ENCODE measurements at places on chromosomes 4 and X.

GRCh38 chr4:62952366-62952765 lies 1456.9 kb downstream of the TECRL start:
- no peak for DNase-seq

DNA sequence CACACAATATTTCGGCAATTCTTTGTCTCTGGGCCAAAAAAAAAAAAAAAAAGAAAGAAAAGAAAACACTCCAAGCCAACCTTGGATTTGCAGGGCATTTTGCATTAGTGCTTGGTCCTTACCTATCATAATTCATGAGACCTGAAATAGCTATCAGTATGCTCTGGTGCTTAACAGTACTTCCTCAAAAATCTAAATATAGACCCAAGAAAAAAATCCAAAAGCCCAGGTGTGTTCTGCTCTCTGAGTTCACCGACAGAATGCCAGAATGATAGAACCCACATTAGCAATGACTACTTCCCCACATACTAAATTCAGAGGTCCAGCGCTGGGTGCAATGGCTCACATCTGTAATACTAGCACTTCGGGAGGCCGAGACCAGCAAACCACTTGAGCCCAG lies 42.9 kb downstream of the ABCG2 start:
- no peak for DNase-seq

DNA sequence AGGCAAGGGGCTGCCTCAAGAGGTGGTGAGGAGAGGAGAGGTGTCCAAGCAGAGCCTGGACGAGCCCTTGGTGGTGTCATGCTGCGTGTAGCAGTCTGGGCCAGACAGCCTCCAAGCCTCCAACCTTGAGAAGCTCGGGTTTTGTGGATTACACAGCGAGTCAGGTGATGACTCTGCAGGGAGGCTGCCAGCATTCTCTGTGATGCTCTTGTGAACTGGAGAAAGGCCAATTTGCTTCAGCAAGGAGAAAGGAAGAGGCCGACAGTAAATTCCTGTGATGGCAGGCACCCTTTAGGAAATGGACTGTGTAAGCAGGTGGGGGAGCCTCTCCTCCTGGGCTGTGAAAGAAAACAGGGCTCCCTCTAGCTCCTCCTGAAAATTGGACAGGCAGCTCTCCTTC lies 36.0 kb upstream of the CD99L2 start:
- DNase-seq: peak; percentile 41

DNA sequence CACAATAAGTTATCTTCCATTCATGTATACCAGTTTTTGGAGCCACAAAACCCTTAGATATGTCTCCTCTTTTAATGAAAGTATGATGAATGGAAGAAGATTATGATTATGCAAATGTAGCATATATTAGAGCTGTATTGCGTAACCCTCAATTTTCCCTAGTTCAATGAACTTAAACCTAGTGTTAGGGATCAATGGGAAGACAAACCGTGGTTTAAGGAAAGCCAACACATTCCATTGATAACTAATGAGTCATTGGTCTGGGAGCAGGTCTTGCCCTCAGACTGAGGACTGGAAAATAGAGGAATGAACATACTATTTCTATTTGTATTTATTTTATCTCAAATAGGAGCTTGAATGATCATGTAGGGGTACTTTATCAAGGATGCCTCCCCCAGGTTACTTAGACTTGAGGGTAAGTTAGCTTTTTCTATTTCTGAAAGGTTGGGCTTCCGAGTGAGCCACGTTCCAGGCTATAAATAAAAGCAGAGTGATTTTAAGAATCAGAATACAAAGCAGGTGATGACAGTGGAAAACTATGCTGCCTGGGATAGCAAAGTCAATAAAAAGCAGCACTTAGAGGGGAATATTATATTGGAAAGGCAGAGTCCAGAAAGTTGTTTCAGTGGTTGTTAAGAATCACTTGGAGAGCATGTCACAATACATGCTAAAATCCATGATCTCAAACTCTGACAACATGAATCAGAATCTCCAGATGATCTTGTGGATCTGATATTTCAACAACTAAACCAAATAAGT lies 356.0 kb downstream of the ADAM29 start:
- DNase-seq: no peak

GRCh38 chr4:21507439-21507838 lies 441.1 kb downstream of the KCNIP4 start:
- DNase-seq: peak; percentile 2

DNA sequence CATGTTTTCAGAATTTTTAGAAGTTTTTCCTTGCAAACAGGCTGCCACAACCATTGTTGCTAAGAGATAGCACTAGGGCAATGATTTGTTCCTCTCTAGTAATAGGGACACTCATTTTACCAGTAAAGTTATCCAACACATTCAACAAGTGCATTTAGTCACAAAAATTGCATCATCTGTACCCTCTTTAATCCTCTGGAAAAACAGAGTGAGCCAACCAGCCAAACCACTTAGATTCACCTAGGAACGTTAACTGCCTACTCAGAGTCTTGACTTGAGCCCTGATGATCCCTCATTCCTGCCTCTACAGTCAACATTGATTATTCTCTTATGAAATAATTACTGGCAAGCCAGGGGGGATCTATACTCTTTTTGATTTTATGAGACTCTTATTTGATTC lies 17.0 kb upstream of the ADGRA3 start:
- DNase-seq: peak; percentile 6

GRCh38 chr4:141348125-141348524 lies 127.4 kb downstream of the ZNF330 start:
- peak; percentile 16 for DNase-seq

- DNase-seq: no peak
These were observed 32.1 kb downstream of the XK start for GRCh38 chrX:37717708-37718107.

- no peak for DNase-seq
These were observed 13.1 kb upstream of the IDS start for GRCh38 chrX:149518236-149518635.

DNA sequence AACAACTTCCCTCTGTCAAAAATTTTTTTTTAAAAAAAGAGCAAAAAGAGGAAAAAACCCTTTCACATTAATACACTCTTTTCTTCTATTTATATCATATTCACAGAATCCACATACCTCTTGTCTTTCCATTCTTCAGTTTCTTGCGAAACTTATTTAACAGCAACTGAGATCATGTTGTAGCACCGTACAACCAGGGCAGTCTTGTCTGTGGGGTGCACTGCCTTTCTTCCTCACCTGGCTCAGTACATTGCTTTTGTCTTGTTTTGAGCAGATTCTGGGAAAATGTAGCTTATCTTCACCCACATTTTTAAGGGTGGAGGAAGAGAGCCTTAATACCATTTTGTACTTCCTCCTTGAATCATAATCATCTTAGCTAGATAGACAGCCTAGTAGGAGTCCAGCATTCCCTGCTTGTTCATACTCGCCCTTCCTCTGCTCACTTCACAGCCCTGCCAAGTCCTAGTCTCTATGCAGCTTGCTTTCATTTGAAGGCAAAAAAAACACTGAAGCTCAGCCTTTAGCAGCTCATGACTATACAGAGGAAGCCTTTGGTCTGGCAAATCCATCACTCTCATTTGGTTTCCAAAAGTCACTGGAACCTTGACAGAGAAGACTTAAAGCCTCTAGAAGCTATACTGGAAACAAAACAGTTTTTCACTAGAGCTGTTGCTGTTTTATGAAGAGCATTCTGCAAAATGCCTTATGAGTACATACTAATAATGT lies 140.6 kb upstream of the BANK1 start:
- DNase-seq: peak; percentile 85

- no peak for DNase-seq
These were observed 56.3 kb downstream of the CCDC149 start for GRCh38 chr4:24856586-24856985.

- no peak for DNase-seq
These were observed 232.2 kb upstream of the GRID2 start for GRCh38 chr4:92071587-92071986.

- DNase-seq: no peak
These were observed 2039.9 kb upstream of the TENM3 start for GRCh38 chr4:180203349-180203748.

DNA sequence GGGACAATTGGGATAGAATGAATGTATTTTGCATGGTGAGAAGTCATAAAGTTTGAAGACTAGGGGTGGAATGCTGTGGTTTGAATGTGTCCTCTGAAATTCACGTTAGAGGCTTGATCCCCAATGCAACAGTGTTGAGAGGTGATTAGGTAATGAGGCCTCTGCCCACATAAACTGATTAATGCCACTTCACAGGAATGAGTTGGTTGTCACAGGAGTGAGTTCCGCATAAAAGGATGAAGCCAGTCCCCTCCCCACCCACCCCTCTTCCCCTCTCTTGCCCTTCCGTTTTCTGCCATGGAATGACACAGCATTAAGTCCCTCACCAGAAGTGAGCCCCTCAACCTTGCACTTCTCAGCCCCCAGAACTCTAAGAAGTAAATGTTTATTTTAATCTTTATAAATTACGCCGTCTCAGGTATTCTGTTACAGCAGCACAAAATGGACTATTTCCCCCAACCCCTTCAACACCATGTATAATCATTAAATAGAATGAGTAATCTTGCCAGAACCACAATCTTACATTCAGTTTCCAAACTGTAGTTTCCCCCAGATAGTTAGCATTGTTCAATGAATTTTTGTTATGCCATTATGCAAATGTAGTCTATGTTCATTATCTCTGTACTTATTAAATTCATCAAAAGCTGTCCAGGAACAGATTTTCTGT lies 5.5 kb upstream of the MMAA start:
- no peak for DNase-seq

DNA sequence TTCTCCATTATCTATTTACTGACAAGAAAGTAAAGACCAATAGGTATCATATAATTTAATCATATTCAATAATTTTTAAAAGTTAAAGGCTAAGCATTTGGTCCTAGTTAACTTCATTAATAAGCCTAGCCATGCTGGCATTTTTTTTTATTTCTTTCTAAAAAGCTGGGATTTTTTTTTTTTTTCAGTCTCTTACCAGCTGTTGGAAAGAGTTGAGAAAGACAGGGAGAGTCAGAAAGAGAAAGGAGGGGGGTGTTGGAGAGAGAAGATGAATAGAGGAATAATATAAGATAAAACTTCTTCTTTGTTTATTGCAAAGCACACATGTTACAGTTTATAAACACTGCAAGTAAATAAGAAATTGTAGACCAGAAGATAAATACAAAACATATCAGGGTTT lies 5.9 kb upstream of the NR3C2 start:
- no peak for DNase-seq

GRCh38 chr4:2462218-2462991 lies 6.5 kb upstream of the RNF4 start:
- DNase-seq: peak; percentile 39

- DNase-seq: no peak
These were observed 263.7 kb downstream of the IL1RAPL1 start for GRCh38 chrX:28850955-28851354.

GRCh38 chr4:2696423-2696822 lies 59.7 kb downstream of the TNIP2 start:
- DNase-seq: no peak

DNA sequence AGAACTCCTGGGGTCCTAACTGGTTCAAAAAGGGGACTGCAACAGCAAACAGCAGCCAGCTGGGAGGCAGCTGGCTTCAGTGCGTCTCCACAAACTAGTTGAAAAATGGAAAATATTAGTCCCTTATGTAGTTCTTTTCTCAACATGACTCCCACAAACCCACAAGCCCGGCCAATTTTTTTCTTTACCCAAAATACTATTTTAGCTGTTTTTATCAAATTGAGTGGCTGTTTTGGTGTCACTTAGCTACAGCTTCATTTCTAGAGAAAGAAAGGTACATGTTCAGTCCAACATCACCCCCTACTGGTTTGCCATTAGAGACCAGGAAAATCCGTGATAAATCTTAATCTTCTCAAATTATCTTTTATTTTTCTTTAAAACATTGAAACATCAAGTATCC lies 97.2 kb downstream of the GUCY2F start:
- DNase-seq: no peak

- DNase-seq: peak; percentile 47
These were observed 44.5 kb upstream of the SCML1 start for GRCh38 chrX:17692709-17693346.

DNA sequence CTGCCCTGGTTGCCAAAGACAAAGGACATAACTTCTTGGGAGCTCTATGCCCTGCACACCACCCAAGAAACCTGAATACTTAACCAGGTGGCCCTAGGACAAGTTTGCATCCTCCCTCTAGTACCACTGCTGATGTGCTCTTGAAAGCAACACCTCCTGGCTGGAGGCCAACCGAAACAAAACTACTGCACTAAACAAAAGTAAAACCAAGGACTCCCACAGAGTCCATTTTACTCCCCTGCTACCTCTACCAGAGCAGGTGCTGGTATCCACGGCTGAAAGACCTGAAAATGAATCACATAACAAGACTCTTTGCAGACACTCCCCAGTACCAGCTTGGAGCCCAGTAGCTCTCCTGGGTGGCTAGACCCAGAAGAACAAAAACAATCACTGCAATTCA lies 941.8 kb downstream of the RAPGEF2 start:
- DNase-seq: no peak
